ENCODE measurements at places on chromosomes 4 and X.
A peak's percentile ranks its signal among the peaks of the same experiment; 100 is the strongest.

DNA sequence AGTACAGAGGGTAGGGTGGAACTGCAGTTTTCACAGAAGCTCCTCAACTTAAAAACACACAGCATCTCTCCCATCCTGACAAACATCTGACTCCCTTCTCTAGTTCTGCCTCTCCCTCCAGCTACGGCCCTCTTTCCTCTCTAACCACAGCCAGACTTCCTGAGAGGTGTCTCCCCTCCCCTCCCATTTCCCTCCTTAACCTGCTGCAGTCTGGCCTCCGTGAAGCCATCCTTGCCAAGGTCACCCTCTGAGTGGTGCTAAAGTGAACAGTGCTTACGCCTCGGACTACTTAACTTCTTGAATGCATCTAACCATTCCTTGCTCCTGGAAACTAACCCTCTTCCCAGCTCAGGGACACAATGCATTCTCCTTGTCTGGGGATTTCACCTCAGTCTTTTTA lies 53.3 kb downstream of the RTL5 start:
- DNase-seq: no peak

DNA sequence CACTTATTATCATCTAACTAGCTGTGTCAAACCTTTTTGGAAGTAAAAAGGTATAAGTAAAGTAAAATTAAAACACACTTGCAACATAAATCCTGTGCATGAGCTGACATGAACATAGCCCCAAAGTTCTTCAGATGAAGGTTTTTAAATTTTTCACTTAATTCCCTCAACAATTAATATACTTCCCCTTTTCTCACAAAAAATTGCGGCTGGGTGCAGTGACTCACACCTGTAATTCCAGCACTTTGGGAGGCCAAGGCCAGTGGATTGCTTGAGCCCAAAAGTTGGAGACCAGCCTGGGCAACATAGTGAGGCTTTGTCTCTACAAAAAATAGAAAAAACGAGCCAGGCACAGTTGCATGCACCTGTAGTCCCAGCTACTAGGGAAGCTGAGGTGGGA lies 16.8 kb downstream of the RASGEF1B start:
- no peak for DNase-seq

DNA sequence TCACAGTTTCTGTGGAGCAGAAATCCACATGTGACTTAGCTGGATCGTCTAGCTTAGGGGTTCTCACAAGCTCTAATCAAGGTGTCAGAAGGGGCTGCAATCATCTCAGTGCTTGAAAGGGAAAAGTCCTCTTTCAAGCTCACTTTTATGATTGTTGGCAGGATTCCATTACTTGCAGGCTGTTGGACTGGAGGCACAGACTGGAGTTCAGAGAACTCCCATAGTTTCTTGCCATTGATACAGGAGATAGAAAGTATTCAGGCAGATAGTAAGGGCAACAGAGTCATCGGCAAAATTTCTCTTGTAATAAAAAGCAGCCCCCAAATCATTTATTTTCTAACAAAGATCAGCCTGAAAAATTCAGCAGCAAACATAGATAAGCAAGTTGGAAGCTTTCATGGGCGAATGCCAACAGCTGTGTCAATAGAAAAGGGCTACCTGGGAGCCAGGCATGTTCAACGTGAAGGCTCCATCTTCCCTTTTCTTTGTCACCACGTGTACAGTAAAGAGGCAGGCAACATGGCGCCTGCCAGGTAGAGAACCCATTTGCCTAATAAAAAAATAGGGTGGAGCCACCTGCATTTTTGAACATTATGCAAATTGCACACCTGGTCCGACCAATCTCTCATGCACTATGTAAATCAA lies 64.4 kb downstream of the CXCL13 start:
- DNase-seq: no peak

DNA sequence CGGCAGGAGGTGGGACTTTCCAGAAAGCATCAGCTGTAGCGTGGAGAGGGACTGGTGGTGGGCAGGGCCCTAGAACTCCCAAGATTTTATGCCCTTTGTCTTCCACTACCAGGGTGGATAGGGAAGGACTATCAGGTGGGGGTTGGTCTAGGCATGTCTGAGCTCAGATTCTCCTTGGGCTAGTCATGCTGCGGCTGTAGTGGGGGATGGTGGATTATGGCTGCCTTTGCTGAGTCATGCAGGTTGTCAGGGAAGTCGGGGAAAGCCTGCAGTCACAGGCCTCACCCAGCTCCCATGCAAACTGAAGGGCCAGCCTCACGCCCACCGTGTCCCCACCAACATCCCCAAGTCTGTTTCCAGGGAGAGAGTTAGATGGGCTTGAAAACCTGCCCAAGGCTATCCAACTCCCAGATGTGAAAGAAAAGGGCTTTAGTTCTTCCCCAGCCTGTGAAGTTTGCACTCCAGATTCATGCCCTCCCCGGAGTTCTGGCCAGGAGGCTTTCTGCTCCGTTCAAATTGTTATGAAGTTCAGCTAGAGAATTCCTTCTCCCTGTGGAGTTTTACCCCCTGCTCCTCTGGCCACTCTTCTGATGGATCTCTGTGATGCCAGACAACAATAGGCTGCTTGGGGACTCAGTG lies 13.4 kb upstream of the MEPE start:
- DNase-seq: no peak

- no peak for DNase-seq
These were observed 984.0 kb upstream of the TENM3 start for GRCh38 chr4:181259081-181259709.

GRCh38 chrX:108399418-108400165 lies 38.6 kb downstream of the COL4A6 start:
- DNase-seq: no peak

GRCh38 chr4:623914-624566 lies 1.3 kb upstream of the PDE6B start:
- no peak for DNase-seq

- no peak for DNase-seq
These were observed 1563.4 kb downstream of the C4orf33 start for GRCh38 chr4:130659320-130659719.

DNA sequence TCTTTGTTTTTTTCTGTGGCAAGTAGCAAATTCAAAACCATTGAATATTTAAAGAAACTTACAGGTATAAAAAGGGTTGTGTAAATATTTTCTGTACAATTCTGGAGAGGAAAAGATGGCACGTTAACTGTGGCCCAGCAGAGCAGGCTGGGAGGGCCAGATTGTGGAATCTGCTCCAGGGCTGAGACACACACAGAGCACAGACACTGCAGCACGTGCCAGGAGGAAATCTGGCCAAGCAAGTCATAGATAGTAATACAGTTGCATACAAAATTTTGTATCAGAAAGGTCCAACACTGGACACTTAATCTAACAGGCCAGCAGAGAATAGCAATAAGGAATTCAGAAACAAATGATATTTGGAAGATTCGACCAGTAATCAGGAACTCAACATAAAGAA lies 763.7 kb downstream of the PDHA2 start:
- no peak for DNase-seq

- DNase-seq: no peak
These were observed 28.6 kb upstream of the USP46 start for GRCh38 chr4:52687696-52688095.

DNA sequence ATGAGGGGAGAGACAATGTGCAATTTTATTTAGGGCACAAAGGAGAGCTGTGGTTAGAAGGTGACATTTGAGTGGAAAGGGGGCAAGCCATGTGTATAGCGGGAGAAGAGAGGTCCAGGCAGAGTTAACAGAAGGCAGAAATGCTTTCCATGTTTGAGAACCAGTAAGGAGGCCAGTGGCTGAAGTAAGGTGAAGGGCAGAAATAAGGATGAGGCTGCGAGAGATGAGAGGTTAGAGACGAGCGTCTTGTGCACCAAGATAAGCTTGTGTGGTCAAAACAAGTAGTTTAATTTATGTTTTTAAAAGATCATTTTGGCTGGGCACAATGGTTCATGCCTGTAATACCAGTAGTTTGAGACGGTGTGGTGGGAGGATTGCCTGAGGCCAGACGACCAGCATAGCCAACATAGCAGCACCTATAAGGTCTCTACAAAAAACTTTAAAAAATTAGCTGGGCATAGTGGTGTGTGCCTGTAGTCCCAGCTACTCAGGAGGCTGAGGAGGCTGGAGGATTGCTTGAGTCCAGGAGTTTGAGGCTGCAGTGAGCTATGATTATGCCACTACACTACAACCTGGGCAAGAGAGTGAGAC lies 8.5 kb downstream of the HTT start:
- no peak for DNase-seq

- no peak for DNase-seq
These were observed 27.0 kb upstream of the CD38 start for GRCh38 chr4:15751153-15751552.

GRCh38 chrX:9315086-9315485 lies 149.8 kb upstream of the TBL1X start:
- no peak for DNase-seq

GRCh38 chrX:81564851-81565250 lies 362.9 kb downstream of the SH3BGRL start:
- DNase-seq: no peak

GRCh38 chrX:12986886-12987285 lies 12.0 kb downstream of the TMSB4X start:
- no peak for DNase-seq

DNA sequence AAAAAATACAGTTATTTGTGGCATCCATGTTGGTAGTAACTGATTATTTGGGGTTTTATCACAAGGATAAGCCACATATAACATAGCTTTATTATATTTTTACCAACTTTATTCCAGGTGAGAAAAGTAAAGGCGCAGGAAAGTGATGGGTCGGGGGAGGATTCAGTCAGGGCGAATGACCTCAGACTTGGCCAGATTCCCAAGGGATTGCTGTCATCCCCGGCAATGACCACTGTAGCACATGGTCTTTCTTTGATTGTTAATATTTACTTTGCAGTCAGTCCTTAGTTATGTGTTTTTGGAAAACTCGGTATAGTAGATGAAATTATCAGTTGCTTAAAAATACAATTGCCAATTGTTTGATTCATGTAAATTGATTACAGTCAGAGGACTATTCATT lies 17.6 kb downstream of the GRIA3 start:
- no peak for DNase-seq

DNA sequence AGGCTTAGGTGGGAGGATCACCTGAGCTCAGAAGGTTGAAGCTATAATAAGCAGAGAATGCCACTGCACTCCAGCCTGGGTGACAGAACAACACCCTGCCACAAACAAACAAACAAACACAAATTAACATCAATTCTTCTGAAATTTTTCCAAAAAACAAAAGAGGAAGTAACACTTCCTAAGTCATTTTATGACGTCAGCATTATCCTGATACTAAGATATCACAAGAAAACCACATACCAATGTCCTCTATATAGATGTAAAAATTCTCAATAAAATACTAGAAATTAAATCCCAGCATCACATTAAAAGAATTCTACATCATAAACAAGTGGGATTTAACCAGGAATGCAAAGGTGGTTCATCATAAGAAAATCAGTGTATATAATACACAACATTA lies 64.4 kb upstream of the STK26 start:
- DNase-seq: no peak

DNA sequence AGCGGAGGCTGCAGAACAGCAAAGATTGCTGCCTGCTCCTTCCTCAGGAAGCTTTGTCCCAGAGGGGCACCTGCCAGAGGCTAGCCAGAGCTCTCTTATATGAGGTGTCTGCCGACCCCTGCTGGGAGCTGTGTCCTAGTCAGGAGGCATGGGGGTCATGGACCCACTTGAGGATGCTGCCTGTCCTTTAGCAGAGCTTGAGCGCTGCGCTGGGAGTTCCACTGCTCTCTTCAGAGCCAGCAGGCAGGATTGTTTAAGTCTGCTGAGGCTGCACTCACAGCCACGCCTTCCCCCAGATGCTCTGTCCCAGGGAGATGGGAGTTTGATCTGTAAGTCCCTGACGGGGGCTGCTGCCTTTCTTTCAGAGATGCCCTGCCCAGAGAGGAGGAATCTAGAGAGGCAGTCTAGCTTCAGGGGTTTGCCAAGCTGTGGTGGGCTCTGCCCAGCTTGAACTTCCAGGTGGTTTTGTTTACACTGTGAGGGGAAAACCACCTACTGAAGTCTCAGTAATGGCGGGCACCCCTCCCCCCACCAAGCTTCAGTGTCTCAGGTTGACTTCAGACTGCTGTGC lies 10.9 kb downstream of the DCK start:
- peak; percentile 38 for DNase-seq

DNA sequence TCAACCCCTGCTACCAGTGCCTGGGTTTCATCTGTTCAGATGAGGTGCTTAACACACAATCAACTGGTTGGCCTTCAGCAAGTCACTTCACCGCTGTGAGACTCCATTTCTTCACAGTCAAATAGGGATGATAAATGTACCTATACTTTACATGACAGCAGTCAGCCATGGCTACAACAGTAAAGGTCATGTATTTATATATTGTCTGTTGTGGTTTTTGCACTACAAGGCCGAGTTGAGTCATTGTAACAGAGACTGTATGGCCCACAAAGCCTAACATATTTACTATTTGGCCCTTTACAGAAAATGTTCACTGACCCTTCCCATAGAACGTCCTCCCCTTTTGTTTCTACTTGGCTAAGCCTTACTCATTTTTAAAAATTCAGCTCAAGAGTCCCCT lies 404.6 kb upstream of the F9 start:
- no peak for DNase-seq

Measured in hematopoietic multipotent progenitor cell treated with erythropoietin and hydrocortisone succinate and interleukin-3 and kit ligand, for 17 days (in vitro differentiated cells).